Epithelial cell of prostate (primary cell): ENCODE measurements at places on chromosomes 1 and 21.

DNA sequence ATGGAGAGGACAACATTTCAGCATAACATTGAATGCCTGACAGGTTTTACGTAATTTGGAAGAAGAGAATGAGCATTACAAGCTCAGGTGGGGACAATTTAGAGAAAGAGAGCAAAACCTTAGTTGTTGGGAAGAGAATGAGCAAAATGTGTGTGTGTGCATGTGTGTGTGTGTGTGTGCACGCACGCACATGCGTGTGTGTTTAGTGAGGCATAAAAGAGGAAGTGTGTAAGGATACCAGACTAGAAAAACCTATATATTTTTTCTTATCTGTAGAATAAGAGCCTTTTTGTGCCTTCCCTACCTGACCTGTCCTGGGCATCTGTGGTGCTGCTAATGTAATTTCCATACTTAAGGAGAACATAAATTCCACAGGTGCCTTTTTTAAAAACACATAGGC is 99.0 kb upstream of the PLXNA2 start:
- no peak for DNase-seq

- DNase-seq: no peak
Measured at GRCh38 chr1:54378157-54378873, 27.9 kb downstream of the SSBP3 start.

DNA sequence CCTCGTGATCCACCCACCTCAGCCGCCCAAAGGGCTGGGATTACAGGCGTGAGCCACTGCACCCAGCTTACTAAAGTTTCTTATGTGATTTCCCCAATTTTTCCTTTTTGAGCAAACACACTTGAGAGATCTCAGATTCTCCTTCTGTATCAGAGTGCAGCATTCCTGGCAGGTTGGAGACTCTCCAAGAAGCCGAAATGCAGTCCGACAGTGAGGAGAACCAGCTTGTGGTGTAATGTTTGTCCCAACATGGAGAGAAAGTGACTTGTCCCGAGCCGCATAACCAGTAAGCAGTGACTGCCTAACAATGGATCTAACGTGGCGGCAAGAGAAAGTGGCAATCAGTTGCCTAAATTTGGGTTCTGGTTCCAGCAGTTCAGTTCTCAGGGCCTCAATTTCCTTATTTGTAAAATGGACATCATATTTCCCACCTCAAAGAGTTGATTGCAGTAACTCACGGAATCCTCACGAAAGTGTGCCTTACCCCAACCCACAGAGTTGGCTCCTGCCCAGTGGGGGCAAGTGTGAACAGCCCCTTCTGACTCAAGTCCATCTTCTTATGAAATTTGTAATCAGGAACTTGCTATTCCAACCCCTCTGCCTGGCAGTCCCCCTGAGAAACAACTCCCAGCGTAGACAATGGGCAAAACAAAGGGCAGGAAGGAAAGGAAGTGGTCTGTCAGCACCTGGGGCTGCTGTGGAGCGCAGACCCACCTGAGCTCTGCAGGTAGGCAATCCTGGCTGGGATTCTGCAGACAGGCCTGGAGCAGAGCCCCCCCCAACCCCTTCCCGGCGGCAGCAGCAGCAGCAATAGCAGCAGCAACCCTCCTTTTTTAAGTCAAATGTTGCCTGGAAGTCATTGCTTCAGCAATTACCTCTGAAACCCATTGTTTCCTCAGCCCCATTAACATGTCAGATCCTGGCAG is 223.6 kb upstream of the POU3F1 start:
- DNase-seq: no peak

GRCh38 chr1:91427741-91428140 is 23.1 kb upstream of the HFM1 start:
- DNase-seq: no peak

DNA sequence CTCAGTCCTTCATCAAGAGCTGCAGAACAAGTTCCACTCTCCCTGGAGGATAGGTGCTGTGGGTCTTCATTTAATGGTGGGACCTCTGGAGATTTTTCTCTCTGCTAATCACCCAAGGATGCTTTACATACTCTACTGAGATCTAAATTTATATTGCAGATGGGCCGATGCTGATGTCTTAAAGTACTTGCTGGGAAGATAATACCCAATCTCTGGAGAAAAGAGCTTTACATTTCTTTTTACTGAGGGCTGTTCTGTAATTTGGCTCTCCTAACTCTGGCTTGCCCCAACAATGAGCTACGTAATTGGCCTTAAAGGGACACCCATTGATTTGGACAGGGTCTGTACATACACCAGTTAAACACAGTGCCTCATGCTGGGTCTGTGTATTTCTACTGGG is 86.9 kb downstream of the ST6GALNAC3 start:
- no peak for DNase-seq

DNA sequence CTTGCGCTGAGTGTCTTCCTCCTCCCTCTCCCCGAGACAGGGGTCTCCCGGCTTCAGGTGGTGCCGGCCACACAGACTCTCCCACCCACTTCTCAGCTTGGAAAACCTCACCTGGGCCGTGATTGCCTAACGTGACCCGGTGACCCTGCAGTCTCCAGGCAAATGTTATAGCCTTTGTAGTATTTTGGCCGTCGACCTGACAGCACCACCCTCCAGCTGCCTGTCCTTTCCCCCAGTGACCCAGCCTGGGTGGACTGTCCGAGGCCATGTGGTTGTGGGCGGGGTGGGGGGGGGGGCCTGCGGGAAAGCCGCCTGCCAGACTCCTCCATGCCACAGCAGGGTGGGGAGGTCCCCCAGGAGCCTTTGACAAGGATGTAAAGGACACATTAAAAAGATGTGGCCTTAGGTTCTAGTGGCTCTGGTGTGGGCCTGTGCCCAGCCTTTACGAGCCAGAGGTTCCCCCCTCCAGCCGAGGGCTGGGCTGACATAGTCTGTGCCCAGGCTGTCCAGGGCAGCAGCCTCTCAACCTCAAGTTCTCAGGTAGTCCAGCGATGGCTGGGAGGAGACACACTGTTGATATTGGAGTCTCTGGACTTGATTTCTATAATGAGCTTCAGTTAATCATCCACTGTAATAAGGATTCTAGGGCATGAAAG is 8.1 kb downstream of the TOR3A start:
- no peak for DNase-seq

DNA sequence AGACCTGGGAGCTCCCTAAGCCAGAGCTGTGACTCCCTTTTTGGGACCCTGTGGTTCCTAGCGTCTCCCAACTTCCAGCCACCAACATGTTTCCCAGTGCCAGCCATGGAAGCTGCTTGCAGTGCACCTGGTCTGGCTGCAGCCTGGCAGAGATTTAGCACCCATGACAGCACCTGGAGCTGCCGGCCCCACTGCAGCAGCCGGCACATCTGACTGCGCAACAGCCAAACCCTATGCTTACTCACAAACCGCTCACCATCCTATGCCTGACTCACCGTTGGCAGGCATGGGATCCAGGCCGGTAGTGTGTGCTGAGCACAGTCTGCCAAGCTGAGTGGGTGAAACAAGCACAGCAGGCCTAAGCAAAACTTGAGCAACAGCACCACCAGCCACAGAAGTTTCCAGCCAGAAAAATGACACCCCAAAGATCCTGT is 435.9 kb upstream of the PRMT6 start:
- peak; percentile 94 for DNase-seq

- DNase-seq: no peak
Measured at GRCh38 chr21:32226444-32226843, 52.4 kb downstream of the MIS18A start.

- no peak for DNase-seq
Measured at GRCh38 chr1:11377001-11377583, 101.9 kb upstream of the DISP3 start.
